Muscle of arm (tissue), 14 donors: ENCODE measurements at places on chromosomes 16 and 17.
A peak's percentile ranks its signal among the peaks of the same experiment; 100 is the strongest.

DNA sequence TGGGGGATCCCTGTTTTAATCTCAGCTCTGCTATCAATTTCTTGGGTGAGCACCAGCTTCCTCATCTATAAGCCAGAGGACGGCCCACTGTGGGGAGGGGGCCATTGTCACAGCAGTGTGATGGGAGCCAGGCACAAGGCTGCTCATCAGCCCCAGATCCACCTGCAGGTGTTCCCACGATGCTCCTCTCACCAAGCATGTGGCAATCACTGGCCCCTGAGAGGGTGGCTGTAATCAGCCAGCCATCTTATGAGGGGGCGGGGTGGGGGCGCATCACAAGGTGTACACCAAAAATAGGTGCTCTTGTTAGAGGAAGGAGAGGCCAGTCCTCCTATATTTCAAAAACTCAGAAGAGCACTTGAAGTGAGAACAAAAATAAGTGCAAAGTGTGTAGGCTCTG, 31.2 kb downstream of the HNF1B start:
- no peak for DNase-seq

GRCh38 chr16:10067406-10067805, 114.8 kb downstream of the GRIN2A start:
- DNase-seq, result no peak

DNA sequence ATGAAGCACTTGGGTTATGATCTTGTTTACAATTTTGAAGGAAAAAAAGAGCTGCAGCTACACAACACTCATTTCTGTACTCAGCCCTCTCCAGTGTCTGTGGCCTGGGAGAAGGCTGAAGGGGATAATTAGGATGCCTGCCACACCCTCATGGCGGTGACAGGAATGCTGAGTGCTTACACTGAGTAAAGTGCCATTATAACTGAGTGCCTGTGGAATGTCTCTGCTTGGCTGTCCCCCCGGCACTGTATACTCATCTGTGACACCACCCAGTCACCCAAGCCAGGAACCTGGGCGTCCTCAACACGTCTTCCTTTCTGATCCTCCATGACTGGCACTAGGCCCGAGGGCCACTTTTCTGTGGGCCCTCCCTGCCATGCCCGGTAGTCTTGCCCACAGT, 3.5 kb upstream of the MRPL38 start:
- no peak for DNase-seq

DNA sequence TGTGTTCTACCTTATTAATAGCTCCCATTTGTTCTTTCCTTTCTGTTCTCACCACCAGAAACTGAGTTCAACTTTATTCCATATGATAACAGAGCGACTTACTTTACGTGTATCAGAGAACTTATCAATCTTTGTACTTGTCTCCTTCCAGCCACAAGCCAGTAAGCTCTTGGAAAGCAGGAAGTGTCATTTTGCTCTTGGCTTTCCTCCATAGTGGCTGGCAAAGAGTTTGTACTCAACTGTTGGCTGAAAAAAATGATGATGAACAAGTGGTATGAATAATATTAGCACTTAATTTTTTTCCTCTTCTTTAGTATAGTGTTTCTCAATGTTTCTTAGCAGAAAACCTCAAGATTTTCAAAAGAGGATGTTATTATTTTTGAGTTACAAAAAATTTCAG, 182.4 kb upstream of the TOM1L1 start:
- no peak for DNase-seq

GRCh38 chr17:27532269-27533263, 76.3 kb downstream of the KSR1 start:
- no peak for DNase-seq

DNA sequence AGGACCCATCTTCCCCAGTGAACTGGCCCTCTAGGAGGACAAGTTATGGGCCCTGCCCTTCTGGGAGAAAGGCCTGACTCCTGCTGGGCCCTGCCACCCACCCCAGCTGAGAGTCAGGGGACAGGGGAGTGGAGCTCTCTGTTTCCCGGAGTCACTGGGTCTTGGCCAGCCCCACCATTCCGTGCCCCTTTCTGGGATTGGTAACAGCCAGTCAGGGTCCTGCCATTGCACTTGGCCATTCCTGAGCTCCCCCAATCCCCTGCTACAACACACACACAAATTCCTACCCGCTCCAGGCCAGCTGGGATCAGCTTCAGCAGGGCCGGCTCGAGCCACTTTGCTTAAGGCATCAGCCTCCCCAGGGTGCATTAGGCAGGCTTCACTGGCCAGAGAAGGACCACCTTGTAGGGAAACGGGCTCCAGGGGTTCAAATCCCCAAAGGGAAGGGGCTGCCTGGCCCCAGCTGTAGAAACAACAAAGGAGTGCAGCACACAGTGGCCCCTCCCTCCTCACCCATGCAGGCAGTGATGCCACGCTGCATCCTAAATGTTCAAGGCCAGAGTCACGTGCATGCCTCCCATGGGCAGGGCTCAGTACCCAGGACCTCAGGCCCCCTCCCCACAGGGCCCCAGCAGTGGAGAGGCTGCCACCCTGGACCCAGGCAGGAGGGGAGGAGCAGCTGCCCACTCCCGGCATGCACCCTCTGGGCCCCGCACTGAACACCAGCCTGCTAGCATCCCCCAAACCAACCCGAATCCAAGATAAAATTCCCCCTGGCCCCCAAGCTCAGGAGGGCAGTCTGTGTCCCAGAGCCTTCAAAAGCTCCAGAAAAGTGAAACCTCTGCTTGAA, 37.7 kb downstream of the C16orf78 start:
- DNase-seq, result no peak

DNA sequence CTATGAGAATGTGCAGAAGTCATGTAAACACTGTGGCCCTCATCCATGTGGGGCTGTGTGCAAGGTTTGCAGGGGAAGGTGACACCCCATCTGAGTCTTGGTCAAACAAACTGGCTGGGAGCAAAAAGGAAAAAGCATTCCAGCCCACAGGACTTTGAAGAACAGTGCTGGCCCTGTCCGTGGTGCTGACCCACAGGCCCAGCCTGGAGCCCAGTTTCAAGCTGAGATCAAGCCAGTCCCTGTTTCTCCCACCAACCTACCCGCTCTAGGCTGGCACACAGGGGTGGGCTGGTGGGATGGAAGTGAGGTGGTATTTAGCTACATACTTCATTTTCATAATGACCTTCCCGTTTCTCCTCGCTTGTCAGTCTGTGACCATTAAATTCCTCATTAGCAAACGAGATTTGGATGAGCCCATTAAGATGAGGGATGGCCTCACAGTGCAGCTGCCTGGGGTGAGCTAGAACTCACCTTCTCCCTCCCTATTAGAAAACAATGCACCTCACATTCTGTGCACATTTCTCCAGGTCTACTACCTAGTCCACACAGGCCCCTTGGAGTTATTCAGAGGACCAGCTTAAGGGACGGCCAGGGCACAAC, 12.6 kb upstream of the RPL38 start:
- peak; percentile 38 for DNase-seq

- peak; percentile 32 for DNase-seq
Measured at GRCh38 chr17:20852239-20852989, 190.4 kb downstream of the USP22 start.

- no peak for DNase-seq
Measured at GRCh38 chr17:66814570-66814969, 20.3 kb upstream of the CACNG5 start.

DNA sequence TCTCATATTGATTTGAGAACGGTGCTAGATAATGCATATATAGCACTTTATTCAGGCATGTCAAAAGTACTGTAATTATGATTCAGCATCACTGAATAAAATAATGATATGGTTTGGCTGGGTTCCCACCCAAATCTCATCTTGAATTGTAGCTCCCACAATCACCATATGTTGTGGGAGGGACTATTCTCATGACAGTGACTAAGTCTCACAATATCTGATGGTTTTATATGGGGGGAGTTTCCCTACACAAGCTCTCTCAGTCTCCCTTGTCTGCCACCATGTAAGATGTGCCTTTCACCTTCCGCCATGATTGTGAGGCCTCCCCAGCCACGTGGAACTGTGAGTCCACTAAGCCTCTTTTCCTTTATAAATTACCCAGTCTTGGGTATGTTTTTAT, 25.6 kb upstream of the LONP2 start:
- no peak for DNase-seq
